Stimulated activated CD8-positive, alpha-beta memory T cell treated with anti-CD3 and anti-CD28 coated beads, Interleukin-4, amount 100 ng/mL, for 1 hour (primary cell): ENCODE measurements at places on chromosomes 7 and 10.

DNA sequence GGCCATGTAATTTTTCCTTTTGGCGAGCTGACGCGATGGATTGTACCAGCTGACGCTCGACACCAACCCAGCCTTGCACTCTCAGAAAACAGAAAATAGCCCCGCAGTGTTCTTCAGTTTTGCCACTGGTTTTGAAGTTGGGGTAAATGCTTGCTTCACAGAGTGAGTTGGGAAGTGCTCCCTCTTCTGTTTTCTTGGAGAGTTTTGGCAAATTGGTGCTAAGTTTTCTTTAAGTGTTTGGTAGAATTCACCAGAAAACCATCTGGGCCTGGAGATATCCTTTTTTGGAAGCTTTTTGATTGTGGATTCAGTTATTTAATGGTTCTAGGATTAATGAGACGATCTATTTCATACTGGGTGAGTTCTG lies 252.8 kb downstream of the ELFN1 start:
- no peak for DNase-seq

DNA sequence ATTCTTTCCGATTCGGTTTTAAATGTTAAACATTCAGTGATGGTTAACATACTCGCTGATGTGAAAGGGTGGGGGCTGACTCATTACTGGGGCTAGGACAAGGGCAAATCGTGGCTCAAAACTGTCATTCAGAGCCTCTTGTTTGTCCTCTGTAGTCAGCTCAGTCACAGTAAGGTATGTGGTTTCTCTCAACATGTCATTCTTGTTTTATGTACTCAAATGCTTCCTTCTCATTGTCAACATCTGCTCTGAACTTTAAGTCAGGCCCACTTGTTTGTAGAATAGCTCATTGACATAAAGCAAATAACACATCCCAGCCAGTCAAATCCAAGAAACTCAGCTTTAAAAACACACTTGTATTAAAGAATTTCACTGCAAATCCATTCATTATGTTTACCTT lies 7.3 kb downstream of the SLC16A9 start:
- DNase-seq, result no peak

DNA sequence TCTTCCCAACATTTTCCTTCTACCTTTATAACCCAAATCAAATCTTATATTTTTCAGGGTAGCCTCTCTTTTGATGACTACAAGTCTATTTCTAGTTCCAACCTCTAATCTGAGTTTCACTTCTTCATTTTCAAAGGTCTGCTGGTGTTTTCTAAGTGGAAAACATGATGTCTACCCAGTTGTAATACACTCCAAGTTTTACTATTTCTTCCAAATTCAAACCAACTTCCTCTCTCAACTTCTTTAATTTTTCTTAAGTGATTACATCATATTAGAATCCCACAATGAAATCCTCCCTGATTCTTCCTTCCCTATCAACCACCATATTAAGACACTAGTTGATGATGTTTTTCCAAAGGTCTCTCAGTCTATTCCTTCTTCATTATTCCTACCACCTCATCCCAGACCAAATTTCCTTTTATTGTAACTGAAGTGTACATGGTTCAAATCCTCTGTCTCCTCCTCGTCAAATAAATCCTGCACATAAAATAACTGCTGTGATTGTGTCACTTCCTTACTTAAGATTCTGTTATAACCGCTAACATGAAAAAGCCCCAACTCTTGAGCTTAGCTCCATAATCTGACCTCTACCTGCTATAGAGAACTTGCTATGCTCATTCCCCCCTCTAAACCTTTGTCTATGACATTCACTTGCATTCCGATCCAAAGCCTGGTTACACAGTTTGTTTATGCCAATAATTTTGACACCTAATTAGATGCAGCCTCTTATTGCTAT lies 12.7 kb downstream of the TAS2R38 start:
- DNase-seq, result no peak

DNA sequence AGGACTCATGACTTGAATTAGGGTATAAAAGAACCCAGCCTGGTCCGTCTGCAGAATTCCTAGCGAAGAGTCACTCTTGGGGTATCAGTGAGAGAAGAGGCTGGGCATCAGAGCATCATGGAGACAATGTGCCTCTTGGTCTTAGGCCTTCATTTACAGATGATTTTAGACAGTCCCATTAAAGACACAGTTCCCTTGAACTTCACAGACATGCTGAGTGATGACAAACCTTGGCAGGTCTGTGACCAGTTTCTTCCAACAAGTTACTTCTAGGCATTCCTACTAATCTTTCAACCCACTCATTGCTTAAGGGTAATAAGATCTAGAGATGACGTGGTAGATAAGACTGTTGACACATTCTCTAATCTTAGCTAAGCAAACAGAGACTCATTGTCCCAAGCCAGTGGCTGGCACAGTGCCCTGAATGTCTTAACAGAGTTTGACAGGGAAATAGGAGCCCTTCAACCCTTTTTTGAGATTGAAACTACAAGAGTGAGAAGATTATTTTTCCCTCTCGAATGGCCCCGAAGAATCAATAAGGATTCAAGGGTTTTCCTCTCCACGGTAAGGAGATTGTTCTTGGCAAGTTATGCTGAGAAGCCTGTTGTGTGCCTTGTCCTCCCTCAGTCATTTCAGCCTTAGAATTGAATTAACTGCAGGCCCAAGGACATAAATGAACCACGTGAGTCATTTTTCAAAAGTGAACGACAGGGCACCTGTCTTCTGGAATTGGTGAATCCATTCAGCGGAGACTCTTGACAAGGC lies 281.1 kb downstream of the CCDC3 start:
- no peak for DNase-seq

GRCh38 chr7:85573346-85573745 lies 386.5 kb upstream of the SEMA3D start:
- no peak for DNase-seq

DNA sequence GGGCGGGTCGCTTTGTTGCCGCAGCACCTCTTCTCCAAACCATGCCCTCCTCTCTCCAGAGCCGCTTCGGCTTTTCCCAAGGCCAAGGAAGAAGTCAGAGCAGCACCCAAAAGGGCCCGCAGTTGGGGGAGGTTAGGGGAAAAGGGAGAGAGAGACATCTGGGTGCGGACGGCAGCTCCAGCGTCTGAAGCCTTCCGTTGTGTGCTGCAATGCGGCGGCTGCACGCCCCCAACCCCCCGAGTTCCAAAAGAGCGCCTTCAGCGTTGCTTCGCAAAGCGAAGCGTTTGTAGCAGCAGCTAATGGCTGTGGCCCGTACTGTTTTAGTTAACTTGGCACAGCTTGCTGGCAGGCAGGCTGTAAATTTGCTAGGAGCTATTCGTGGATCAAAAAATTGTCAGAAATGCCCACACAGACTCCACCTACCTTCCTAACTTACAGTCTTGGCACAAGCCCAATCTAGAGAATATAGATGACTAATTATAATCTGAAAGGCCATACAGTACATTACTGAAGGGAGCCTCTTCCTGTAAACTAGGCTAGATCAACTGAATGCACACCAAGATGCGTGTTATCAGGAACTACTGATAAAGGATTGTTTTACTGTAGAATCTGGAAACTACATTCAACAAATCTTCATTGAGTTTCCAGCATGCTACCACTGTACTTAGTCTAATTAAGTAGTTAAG lies 1.1 kb upstream of the KBTBD2 start:
- peak; percentile 2 for DNase-seq

GRCh38 chr7:27992755-27993493 lies 187.7 kb downstream of the JAZF1 start:
- DNase-seq, result no peak

DNA sequence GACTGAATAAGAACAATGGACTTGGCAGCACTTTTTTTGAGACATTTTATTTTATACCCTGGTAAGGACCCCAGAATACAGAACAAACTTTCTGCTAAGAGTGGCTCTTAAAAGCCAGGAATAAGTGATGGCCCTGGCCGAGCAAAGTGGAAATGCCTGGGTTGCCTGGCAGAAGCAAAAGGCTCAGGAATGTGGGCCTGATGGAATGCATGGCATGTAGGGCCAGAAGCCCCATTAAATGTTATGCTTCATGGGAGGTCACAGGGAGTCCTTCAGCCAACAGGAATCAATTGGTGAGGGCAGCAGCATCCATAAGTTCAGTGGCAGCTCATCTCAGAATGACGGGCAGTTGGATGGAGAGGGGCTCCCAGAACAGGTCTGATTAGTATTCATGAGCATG lies 301.5 kb upstream of the CACNA2D1 start:
- no peak for DNase-seq

DNA sequence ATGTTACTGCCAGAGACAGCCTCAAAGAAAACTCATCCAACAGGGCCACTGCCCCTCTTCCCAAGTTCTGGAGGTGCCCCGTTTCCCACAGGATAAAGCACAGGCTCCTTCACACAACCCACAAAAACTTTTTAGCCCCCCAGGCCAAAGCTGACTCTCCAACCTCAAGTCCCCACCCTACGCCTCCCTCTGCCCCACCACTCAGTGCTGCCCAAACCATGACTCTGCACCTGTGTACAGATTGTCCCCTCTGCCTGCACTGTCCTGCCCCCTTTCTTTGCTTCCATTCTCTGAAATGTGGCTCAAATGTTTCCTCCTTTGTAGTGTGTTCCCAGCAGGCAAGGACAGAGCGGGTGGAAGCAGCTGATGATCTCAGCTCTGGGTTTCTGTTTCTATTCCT lies 284.0 kb downstream of the GRID1 start:
- DNase-seq, result no peak

DNA sequence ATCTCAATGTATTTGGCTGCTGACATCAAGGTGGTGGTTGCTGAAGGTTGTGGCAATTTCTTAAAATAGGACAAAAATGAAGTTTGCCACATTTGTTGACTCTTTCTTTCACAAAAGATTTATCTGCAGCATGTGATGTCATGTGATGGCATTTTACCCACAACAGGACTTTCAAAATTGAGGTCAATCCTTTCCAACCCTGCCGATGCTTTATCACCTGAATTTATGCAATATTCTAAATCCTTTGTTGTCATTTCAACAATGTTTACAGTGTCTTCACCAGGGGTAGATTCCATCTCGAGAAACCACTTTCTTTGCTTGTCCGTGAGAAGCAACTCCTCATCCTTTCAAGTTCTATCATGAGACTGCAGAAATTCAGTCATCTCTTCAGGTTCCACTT lies 40.6 kb upstream of the SLC16A12 start:
- no peak for DNase-seq

DNA sequence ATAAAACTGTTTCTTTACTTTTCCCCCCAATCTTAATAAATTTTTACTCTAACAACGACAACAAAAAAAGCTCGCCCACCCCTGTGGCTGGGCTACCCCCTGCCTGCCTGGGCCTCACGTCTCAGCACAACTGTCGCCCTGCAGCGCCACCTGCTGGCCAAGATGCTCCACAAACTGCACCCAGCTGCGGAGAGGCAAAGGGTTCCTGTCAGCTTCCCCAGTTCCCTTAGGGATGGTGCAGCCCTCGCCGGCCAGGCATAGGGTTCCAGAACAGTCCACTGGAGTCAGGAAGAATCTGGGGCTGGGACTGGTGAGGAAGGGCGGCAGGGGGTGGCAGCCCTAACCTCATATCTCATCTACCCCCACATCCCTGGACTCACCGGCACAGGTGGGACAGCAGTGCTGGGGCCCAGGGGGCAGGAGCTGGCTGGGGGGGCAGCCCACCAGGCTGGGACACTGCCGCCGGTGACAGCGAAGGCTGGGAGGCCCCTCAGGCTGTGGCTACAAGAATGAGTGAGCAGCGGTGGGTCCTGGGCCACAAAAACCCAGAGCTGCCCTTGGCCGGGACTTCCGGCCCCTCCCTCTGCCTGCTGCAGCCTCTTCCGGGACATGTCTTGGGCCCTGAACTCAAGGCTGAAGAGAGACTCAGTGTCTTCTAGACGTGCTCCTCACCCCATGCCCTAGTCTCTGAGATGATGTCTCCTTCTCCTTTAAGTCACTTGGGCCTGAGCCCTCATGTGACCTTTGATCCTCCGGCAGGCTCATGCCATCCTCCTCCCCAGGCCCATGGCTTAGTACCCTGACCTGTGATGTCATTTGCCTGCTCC lies 21.2 kb downstream of the ATP6V1F start:
- peak; percentile 84 for DNase-seq

DNA sequence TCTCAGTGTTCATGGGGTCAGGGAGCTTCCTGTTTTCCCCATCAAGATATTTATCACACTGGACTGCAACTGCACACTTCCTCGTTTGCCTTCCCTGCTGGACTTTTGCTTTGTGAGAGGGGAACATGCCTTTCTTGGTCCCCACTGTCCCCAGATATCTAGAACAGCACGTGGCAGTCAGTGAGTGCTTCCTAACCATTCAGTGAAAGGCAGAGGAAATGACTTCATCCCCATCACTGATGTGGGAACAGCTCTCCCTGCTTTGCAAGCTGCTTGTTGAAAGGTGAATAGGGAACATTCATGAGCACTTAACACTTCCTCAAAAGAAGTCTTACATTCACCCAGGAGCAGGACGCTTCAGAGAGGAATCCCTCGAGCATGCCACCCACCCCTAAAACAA lies 135.4 kb downstream of the MYOF start:
- no peak for DNase-seq

DNA sequence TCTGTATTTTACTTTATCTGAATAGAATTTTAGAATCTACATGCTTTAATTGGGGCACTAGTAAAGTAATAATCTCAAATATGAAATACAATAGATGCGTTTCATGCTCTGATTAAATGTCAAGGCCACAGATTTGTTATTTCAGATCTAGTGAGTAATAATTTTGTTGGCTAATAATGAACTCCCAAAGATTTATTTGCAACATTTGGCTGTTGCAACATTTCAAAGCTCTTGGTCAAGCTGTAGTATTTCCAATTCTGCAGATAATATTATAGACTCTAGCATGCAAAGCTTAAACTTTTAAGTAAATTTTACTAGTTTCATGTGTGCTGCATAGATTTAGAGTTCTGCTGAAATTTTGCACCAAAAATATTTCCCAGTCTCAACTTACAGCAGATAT lies 16.7 kb downstream of the LRRN3 start:
- no peak for DNase-seq

GRCh38 chr7:104150470-104150869 lies 57.3 kb downstream of the ORC5 start:
- no peak for DNase-seq
